ENCODE measurements at places on chromosomes 4 and X. TPM values are rescaled to one million over a fixed set of nuclear protein-coding genes. Genes with fewer than 3 reads are reported as not detected.

The C4orf36 gene
- total RNA-seq: 0.66 TPM

The WDFY3 gene
- total RNA-seq: 127 TPM

DNA sequence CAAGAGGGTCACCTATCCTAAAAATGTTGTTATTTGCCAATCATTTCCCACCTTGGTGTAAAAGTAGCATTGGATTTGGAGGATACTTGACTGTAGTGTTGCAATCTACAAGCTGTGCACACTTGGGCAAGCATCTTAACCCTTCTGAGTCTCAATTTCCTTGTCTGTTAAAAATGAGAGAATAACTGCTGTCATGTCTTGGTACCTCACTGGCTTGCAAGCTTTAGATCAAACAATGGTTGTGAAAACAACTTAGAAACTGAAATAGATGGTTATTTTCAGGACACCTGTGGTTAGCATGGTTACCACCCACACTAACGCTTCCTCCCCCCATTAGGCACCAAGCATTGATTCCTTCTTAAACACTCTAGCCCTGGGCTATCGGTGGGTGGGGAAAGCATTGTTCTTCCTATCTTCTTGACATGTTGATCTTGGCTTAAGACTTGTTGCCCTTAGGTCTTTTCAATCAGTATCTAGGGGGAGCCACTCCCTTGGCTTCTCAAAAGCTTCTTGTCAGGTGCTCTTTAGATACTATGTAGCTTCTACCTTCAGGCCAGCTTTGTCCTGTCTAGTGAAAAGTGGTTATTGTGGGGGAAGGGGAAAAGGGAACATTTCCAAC, 10.6 kb upstream of the AMOT start:
- no peak for DNase-seq

- peak; percentile 36 for DNase-seq
Observed at GRCh38 chr4:7194251-7195140, 2.2 kb downstream of the SORCS2 start.

All from tibial nerve (tissue), 4 donors.